ENCODE measurements at places on chromosomes 12 and 14. TPM values are rescaled to one million over a fixed set of nuclear protein-coding genes. Genes with fewer than 3 reads are reported as not detected.

Gene SMCO2
- not detected for total RNA-seq

Gene LRTM2
- total RNA-seq, result not detected

Gene PDE3A
- total RNA-seq, result 0.75 TPM

Gene ZDHHC22
- total RNA-seq, result not detected

GRCh38 chr14:102793531-102794328 lies 16.5 kb downstream of the TRAF3 start:
- no peak for DNase-seq

- no peak for DNase-seq
Observed at GRCh38 chr14:42323426-42323825, 716.8 kb downstream of the LRFN5 start.

DNA sequence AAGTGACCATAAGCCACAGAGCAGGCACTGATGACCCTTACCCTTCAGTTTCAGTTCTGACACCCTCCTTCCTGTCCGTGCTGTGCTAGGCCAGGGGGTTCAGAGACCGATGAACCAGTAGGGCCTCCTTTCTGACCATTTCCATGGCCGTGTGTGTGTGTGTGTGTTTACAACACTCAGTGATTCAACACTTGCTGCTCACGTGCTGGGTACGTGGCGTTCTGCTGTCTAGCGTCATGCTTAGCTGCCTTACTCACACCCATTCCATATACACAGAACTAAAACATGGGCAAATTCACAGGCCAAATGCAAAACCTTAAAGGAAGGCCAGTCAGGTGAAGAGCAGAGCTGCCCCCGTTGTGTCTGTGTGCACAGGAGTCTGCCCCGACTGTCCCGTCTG lies 67.5 kb downstream of the DNAH10 start:
- no peak for DNase-seq

- DNase-seq, result no peak
Observed at GRCh38 chr14:69917287-69917686, 38.1 kb downstream of the SMOC1 start.

- DNase-seq, result no peak
Observed at GRCh38 chr12:48866052-48866711, 512 bp upstream of the RND1 start.

DNA sequence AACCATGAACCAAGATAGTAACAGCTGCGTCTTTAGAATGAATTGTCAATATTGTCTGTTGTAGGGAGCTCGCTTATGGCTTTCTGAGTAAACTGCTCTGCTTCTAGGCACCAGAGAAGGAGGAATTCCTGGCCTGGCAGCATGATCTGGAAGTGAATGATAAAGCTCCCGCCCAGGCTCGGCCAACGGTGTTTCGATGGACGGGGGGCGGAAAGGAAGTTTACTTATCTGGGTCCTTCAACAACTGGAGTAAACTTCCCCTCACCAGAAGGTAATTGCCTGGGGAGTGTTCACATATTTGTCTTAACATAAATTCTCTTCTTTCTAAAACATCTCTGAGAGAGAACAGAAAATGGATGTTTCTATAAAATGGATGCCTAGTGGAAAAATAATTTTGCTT lies 4.3 kb downstream of the PRKAB1 start:
- DNase-seq, result no peak

All from left lobe of liver (tissue), 2 donors.